Stimulated activated CD8-positive, alpha-beta memory T cell treated with anti-CD3 and anti-CD28 coated beads, Interleukin-7, amount 100 ng/mL, for 1 hour (primary cell): ENCODE measurements at places on chromosomes 5 and 9.

GRCh38 chr9:15982182-15982581 is 429.3 kb downstream of the CCDC171 start:
- DNase-seq = no peak

DNA sequence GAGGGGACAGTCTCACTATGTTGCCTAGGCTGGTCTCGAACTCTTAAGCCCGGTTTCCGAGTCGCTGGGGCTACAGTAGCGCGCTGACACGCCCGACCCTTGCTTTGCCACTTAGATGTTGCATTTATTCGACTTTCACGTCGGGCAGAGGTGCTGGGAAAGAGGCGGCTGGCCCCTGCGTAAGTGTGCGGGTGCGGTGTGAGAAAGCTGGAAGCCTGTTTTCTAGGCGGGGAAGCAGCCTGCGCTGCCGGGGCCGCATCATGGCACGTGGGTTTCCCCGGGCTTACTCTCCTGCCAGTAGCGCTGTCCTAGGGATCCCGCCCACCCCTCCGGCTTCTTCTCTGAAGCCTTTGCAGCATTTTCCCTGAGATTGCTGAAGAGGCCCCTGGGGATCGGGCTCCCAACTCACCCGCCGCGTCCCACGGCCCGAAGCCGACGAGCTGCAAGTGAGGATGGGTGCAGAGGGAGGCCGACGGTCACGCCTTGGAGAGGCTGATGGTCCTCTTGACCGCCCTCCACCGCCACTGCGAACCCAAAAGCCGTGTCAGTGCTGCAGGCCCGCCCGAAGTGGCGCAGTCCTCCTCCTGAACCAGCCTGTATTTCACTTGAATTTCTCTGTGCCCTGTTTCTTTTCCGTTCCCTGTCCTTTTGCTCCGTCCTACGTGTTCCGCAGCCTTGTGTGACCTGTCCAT is 5.8 kb upstream of the TRIM41 start:
- DNase-seq = no peak

DNA sequence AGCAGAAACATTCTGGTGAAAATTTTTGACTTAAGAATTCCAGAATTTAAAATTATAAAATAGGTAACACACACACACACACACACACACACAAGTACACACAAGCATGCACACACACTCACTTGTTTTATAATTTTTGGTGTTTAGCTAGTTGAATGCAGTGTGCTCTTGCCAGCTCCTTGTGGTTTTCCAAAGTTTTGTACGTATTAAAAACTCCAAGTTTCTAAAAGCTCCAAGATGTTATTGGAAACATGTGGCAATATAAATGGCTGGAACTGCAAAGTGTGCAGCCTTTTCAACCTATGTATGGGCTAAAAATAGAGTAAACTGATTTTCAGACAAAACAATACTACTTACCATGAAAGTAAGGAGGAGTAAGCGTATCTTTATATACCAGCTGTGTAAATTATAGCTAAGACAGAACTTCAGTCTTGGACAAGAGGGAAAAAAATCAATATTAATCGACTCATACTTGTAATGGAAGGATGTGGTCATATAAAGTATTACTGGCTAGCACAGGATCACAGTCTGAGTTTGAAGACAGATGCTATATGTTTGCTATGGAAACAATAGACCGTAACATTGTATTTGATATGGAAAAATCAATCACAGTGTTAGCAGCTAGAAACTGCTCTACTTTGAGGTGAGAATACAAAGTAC is 727.1 kb upstream of the GRAMD2B start:
- DNase-seq = no peak

DNA sequence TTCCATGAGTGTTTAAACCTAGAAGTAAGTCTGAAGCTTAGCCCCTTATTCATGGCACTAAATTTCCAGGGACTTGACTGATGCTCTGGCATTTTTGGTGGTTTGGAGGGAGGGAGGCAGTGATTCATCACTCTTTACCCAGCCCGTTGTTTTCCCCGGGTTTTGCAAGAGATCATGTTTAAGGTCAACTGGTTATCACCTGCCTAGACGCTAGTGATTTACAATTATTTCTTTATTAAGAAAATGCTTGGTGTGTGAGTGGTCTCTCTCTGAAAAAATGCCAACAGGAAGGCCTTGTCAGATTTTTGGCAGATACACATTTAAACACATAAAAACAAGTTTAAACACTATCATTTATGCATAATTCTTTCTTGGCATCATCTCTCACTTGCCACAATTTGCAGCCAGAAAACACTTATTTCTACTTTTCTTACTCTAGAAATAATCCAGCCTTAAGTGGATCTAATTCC is 737.9 kb upstream of the ZNF608 start:
- DNase-seq = no peak

DNA sequence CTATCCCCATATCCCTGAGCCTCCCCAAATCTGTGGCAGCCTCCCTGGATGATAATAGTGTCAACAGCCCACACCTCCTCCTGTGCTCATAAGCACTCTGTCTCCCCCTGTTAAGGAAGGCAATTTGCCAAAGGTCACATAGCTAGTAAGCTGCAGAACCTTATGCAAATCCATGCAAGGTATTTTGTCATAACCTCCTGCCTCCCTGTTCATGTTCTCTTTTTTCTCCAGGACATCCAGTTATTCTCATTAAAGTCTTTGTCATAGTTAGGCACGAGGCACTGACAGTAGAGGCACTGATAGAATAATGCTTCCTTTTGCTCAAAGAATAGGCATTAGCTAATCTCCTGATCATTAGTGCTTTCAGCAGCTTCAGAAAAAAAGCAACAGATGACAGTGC is 10.2 kb upstream of the AUH start:
- DNase-seq = no peak

- DNase-seq = no peak
Measured at GRCh38 chr5:36948041-36948440, 71.5 kb downstream of the NIPBL start.

- DNase-seq = no peak
Measured at GRCh38 chr5:73797132-73797510, 171.1 kb downstream of the ARHGEF28 start.

DNA sequence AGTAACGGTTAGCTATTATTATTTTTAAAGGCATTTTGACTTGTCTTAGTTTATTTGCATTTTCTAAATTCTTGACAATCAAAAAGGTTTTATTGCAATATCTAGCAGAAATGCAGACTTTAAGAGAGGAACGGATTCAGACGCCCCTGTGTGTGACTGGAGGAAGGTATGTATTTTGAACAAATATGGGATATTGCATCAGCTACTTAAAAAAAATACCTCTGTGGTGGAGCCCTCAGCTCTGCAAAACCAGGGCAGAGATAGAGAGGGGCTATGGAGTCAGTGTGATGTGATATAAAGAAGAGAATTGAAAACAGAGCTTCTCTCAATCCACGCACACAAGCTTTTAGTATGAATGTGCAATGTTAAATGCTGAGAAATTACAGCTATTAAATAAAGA is 142.4 kb downstream of the ICE1 start:
- DNase-seq = no peak

- DNase-seq = peak; percentile 16
Measured at GRCh38 chr5:14351845-14352712, 208.9 kb downstream of the TRIO start.

- no peak for DNase-seq
Measured at GRCh38 chr5:136600306-136600705, 235.0 kb upstream of the TRPC7 start.

DNA sequence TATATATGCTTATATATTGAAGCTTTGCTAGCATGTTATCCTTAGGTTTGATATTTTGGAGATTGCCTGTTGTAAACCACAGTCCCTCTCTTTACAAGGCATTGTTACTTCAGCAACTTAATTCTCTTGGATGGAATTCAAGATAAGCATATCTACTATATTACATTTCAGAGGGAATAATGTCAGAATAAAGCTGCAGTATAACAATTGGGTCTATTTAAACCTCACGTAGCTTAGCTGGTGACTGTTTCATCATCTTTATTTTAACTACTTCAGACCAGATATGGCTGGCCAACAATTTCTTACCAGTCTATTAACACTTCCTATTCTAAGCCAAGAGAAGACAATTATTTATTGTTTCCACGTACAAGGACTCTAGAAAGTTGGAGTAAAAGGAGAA is 27.1 kb downstream of the ZCCHC10 start:
- no peak for DNase-seq

GRCh38 chr5:79069488-79070349 is at the start of the genes BHMT2 and DMGDH:
Gene BHMT2, plus strand, starts transcription at chr5:79069767. Its CDS starts 16 bp downstream, at chr5:79069783.
Gene DMGDH, minus strand, starts transcription at chr5:79069674. Its CDS starts 54 bp downstream, at chr5:79069620.
- no peak for DNase-seq

- no peak for DNase-seq
Measured at GRCh38 chr5:135605221-135605620, 26.4 kb upstream of the CXCL14 start.

- no peak for DNase-seq
Measured at GRCh38 chr9:127036437-127036836, 86.0 kb downstream of the ANGPTL2 start.

DNA sequence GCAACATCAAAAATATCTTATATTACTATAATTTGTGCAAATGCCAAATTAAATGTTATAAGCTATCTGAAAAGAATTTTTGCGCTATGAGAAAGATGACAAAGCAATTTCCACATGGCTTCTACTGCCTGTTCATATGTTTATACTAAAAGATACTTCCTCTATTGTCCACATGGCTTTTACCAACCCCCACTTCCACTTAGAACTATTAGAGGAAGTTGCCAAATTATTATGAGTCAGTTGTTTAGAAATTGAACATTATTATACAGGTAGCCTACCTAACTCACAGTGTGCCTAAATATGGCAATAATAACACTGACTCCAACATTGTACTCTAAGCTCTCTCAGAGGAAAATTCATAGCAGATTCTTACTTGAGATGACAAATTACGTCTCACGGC is 37.6 kb upstream of the SLC27A6 start:
- DNase-seq = no peak

DNA sequence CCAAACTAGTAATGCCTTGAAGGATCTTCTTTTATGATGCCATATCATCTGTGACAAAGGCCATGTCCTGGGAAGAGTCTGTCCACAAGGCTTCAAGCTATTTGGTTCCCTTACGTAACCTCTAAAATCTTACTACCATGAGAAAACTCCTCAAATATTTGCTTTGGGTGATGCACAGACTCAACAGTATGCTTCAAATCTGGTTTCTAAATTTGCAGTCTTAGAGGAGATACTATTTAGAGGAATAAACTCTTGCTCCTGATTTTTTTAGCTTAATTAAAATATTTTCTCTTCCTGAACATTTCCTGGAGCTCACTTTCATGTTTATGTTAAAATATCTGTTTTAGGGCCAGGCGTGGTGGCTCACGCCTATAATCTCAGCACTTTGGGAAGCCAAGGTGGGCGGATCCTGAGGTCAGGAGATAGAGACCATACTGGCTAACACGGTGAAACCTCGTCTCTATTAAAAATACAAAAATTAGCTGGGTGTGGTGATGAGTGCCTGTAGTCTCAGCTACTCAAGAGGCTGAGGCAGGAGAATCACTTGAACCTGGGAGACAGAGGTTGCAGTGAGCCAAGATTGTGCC is 28.2 kb downstream of the TRPC7 start:
- no peak for DNase-seq

GRCh38 chr9:6562871-6563430 is 82.6 kb downstream of the GLDC start:
- no peak for DNase-seq

DNA sequence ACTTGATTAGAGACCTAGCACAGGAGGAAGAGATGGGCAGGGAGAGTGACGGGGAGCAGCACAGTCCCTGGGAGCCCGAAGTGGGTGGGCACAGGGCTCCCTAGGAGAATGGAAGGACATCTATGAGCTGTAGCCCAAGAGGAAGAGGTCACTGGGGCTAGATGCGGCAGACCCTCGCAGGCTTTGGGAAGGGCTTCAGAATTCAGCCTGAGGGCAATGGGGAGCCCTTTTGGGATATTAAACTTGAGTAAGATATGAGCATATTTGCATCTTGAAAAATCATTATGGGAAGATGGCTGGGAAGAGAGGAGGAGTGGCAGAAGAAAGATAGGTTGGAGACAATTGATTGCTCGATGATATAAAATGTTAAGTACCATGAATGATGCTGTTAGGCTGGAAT is 48.9 kb upstream of the IL17B start:
- no peak for DNase-seq

- DNase-seq = no peak
Measured at GRCh38 chr5:104095527-104095926, 532.9 kb upstream of the NUDT12 start.

- no peak for DNase-seq
Measured at GRCh38 chr9:33393581-33393980, 8.8 kb downstream of the AQP7 start.

- DNase-seq = no peak
Measured at GRCh38 chr9:7799944-7800285, 337 bp upstream of the DMAC1 start.

GRCh38 chr5:103454770-103455169 is 107.8 kb downstream of the NUDT12 start:
- DNase-seq = no peak

DNA sequence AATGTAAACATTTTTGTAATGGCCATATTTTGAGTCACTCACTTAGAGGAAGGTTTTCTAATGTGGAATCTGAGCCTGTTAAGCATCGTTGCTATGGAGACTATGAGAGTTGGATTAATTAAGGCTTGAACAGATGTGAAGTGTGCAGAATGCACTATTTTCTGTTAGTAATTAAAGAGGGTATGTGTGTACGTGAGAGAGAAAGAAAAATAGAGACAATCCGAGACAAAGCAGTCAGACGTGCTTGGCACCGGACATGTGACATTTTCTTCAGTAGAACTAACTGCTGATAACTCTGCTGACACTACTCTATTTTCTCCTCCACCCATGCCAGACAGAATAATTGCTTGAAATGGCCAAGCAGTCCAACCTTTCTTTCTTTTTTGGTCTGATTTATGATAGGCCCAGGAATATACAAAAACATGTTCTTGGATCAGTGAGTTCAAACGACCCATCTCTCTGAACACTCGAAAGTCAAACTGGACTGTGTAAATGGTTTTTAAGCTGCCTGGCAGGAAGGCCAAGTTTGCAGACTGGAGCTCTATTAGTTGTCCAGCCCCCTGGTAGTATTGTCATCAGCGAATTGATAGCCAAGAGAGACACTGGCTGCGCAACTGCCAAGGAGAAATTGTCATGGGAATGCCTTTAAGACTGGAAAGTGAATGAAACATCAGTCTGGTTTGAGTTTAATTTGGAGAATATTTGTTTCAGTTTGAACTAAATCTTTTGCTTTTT is 322.1 kb downstream of the ARHGEF28 start:
- DNase-seq = no peak

- DNase-seq = no peak
Measured at GRCh38 chr5:170248172-170248930, 15.6 kb downstream of the C5orf58 start.

- no peak for DNase-seq
Measured at GRCh38 chr5:92574023-92574422, 1007.0 kb downstream of the NR2F1-AS1 start.

DNA sequence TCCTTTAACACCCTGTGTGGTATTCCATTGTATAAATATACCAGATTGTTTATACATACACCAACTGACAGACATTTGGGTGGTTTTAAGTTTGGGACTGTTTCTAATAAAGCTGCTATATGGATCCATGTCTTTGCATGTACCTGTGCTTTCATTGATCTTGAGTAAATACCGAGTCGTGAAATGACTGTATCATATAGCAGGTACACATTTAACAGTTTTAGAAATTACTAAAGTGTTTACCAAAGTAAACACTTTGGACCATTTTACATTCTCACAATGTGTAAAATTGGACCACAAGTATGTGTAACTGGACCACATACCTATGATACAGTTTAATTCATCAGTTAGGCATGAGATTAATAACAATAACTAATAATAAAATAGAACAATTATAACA is 175.2 kb downstream of the FBXL17 start:
- DNase-seq = no peak
